ENCODE measurements at places on chromosomes 2 and 18.

DNA sequence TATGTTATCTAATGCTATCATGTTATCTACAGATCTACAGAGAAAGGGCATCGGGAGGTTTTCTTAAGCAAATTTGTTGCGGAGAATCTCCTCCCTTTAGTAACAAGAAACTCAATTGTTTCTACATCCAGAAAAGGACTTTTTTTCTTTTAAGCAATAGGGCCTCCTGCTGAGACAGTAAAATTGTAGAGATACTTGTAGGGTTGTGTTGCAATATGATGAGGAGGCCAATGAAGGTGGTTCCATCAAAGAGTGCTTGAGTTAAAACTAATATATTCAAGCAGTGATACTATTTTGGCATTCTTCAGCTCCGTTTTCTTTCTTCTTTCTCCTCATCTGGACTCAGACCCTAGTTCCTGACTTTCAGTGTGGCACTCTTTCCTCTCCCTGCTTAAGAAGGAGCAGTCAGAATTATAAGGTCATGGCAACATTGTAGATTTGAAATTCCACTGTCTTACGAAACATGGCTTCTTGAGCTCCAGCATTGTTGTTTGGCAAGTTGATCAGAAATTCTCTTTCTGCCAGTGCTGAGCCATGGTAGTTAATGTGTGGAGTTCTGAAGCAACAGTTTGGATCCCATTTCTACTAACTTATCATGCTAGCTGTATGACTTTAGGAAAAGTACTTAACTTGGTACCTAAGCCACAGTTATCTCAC lies 202.0 kb upstream of the SLC14A2 start:
- no peak for DNase-seq

GRCh38 chr2:123840574-123840973 lies 184.5 kb upstream of the CNTNAP5 start:
- DNase-seq: no peak

DNA sequence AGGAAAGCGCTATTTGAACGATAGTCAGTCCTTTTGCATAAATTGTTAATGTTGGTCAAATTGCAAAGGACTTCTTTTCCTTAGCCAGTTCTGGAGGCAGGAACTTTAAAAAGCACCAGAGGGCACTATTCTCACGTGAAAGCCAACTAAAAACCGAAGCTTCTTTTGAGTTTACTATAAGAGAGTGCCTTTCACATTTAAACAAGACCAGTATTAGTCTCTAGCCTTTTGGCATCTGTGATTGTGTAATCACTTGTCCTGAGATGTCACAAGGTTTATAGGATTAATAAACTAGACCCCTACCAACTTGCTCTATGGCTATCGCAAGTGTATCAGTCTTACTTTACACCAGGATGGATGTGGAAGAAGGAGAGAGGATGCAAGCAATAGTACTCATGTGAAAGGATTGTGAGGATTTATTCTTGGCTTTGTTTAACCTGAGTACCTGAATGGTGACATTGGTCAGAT lies 14.4 kb upstream of the STAT4 start:
- DNase-seq: peak; percentile 60

DNA sequence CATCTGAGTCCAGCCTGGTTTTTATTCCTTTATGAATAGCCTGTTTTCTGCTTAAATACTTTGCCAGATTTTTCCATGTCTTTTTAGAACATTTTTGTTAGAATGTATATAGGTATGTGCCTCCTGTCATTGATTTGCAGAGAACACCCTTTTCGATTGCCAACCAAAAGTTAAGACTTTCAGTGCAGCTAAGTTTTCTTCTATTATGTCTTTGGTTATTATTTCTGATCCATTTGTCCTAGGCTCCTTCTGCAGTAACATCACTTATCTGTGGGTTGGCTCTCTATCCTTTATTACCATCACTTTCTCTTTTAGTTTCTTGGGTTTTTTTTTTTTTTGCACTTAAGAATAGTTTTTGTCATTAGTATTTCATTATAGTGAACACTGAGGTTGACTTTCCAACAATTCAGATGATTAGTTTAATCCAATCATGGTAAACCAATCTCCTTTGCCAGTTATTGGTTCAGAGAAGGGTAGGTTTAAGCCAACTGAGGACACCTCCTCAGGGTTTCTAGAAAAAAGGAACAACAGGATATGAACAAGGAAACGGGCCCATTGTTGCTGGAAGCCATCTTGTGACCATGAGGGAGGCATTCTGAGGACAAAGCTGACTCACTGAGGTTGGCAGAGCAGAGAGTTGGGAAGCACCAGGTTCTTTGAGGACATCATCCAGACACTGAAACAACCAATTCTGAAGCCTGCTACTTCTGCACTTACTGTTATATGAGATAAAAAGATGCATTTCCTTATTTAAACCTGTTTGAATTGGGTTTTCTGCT lies 37.9 kb upstream of the GBX2 start:
- no peak for DNase-seq

- no peak for DNase-seq
Measured at GRCh38 chr2:233892793-233893192, 24.4 kb upstream of the TRPM8 start.
